ENCODE measurements at places on chromosomes 6 and 20.

DNA sequence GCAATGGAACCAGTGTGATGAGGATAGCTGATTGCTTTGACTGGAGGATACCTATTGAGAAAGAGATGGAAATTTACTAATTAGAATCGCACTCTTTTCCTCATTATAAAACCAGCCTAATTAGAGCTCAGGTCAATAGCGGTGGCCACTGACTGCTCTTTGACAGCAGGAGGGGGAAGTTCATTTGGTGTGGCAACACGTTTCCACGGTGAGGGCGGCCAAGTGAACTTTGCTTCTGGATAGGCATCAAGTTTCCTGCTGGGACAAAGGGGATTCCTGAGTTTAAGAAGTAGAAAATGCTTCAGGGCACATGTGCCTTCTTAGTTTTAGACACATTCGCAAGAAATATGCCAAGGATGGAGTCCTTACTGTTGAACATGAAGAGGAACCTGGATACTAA is 145.3 kb upstream of the NRN1 start:
- no peak for DNase-seq

GRCh38 chr6:124962639-124963415 is 590 bp downstream of the RNF217 start:
- DNase-seq = peak; percentile 7

GRCh38 chr6:150753371-150754064 is 112.0 kb upstream of the MTHFD1L start:
- DNase-seq = no peak

- DNase-seq = no peak
Observed at GRCh38 chr20:414161-414560, 6.1 kb downstream of the RBCK1 start.

DNA sequence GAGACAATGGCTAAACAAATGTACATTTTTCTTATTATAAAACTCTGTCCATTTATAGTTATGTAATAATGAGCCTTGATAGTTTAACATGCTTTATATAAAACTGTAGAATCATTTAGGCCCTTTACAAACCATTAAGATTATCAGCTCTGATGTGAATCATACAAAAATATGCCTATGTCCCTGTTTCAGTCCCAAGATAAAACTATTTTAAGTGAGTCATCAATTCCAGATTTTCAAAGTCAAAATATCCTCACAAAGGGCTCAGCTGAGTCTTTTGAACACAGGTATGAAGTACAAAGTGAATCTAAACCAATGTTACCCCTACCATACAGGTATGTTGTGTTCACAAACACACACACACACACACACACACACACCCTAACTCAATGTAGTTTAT is 88.0 kb downstream of the PTPRK start:
- DNase-seq = no peak

- no peak for DNase-seq
Observed at GRCh38 chr6:111565326-111566221, 40.1 kb downstream of the TRAF3IP2 start.
